ENCODE measurements at places on chromosomes 6 and 20.
A peak's percentile ranks its signal among the peaks of the same experiment; 100 is the strongest.

GRCh38 chr6:43941174-43941573, 171.2 kb downstream of the VEGFA start:
- DNase-seq, result peak; percentile 50

DNA sequence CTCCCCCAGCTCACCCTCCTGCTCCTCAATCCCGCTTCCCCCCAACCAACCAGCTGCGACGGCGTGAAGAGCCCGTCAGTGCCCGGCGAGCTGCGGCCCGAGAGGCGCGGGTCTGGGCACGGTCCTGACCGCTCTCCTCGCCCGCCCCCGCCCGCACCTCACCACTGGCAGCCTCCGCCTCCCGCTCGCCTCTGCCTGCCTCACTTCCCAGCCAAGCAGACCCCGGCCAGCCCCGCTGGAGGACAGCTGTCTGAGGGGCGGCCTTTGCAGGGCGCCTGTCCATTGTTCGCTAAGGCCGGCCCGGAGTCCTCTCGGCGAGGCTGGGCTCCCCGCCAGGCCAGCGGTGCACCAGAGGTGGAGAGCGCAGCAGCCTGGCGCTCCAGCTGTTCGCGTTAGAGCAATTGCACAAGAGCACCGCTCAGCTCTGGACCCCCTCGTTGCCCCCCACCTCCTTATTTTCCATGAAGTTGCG, 1.3 kb downstream of the SOBP start:
- peak; percentile 85 for DNase-seq

- DNase-seq, result peak; percentile 78
Observed at GRCh38 chr20:24098886-24099285, 110.3 kb upstream of the GGTLC1 start.

GRCh38 chr6:167121335-167121841, 1.5 kb upstream of the CCR6 start:
- DNase-seq, result no peak

DNA sequence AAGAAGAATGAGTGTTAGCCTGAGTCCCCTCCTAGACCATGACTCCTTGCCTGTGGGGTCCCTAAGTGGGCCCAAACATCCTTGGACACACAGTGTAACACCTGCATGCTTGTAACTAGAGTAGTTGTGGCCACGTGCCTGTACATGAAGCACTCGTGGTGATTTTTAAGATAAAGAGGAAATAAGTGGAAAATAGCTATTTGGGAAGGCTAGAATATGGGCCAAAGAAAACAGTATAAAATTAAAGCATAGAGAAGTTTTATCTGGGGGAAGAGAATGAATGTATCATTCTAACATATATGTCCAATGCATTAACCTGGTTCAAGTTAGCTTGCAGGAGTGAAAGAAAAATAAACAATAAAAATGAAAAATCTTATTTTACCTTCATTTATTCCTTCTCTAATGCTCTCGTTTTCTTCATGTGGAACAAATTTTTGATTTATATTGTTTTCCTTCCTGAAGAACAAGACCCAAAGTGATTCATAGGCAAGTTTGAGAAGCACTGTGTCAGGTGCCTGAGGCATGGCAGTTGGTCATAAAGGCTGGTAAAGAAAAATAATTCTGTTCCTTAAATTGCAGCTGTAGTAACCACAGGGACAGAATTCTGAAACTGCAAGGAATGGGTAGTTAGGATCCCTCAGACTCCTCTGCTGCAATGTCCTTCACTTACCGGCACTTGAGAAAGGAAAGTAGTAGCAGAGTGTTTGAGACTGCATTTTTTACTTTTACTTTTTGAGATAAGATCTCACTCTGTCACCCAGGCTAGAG, 8.5 kb upstream of the CST3 start:
- DNase-seq, result no peak

DNA sequence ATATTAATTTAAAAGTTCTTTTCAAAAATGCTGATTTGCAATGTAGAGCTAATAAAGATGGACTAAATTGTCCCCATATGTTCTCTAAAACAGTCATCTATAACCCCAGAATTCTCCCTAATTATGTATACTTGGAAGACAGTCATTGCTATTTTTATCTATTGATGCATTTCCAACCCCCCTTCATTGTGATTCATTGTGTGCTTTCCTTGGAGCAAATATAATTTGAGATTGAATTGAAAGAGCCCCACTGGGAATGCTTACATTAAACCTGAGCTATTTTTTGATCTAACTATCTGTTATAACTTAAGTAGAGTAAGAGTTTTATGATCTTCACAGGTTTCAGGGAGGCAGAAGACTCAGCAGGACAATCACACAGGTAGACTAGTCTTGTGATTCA, 73.7 kb upstream of the PTCHD4 start:
- DNase-seq, result no peak

DNA sequence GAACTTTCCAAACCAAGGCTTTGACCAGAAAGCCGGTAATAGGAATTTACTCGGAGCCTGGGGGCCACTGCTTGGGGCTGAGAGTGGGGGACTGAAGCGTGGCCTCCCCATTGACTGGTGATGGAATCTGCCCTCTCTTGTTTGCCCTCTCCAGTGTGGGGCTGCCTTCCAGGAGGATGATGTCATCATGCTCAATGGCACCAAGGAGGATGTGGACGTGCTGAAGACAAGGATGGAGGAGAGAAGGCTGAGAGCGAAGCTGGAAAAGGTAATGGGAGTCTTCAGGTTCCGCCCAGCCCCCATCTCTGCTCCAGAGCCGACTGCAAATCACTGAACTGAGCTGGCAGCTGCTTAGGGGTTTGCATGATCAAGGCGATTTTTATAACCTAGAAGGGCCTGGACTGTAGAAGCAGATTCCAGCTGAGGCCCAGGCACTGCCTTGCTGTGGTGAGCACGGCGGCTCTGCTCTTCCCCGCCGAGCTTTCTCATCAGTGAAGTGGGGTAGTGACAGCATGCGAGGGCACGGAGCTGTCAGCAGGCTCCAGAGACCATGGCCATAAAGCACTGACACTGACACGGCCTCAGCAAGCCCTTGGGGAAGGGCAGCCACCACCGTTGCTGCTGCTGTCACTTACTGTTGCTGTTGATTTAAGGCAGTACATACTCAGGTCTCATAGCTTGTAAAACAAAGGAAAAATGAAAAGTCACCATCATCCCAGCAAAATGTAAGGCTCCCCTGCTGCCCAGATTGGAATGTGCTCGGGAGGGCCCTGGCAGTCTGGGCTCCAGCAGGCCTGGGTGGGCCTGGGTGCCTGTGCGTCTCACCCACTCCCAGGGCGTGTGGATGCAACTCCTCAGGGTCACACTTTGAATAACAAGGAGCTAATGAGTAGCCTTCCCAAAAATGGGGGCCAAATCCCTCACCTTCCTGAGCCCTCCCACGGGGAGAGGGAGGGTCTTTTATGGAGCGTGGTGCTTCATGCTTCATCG, 11.1 kb upstream of the FAM209A start:
- DNase-seq, result peak; percentile 86
